HFFc6 (cell line): ENCODE measurements at places on chromosomes 3 and 15.

GRCh38 chr15:90743407-90743806 is 26.3 kb downstream of the BLM start:
- no peak for DNase-seq

GRCh38 chr15:74400915-74401757 is 32.6 kb downstream of the SEMA7A start:
- no peak for DNase-seq

- DNase-seq: no peak
These were observed 16.1 kb downstream of the SIDT1 start for GRCh38 chr3:113548501-113548900.

- DNase-seq: no peak
These were observed 35.1 kb upstream of the LMCD1 start for GRCh38 chr3:8466526-8466925.

GRCh38 chr3:50154476-50154839 is 666 bp upstream of the SEMA3F start:
- no peak for DNase-seq

DNA sequence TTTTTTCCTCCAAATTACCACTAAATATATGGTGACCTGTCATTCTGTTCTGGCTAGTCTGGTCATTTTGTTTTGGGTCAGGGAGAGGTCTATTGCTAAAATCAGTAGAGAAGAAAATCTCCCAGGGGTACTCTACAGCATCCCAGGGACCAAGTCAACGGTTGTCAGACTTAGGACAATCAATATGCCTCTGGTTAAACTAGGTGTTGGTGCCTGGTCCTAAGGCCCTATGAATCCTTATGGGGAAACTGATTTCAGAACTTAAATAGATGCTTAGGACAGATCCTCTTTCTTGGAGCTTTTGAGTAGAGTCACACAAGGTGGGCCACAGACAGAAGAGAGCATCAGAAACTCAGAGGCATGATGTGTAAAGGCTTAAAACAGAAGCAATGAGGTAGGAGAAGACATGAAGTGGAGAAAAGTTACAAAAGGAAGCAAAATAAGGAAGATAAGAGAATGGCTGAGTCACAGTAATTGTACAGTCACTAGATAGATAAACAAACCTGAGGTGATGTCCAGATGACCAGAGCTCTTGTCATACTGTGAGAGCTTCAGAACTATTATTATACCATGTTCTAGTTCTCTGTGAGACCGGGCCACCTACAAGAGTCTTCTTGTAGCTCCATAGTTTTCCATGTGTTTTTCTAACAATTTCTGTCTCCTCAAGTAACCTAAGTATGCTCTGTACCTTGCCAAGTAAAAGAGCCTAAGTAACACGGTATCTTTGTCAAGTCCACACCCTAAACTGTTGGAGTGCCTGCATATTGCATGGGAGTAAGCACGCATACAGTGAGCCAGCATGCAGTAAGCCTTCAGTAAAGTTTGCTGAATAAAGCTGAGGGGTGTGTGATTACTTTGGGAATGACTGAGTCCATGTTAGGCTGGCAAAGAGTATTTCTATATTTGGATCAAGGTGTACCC is 44.6 kb upstream of the LEKR1 start:
- peak; percentile 69 for DNase-seq

DNA sequence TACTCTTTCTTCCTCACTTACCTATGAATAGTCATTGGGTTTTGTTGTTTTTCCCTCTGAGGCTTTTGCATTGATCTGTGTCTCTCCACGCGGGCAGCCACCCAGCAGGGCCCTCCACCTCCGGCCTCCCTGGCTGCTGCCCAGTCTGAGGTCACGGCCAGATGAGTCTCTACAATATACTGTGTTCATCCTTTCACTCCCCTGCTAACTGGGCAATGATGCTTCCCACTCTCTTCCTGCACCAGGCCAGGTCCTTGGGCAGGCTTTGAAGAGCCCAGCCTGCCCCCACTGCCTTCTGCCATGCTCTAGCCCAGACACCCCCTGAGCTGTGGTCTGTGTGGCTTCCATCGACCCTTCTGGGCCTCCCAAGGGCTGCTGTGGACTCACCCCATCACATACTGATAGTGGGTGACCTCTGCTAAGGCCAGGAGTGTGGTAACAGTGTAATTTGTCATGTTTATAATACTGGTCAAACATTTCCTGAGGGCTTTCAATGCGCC is 18.0 kb downstream of the PDIA5 start:
- no peak for DNase-seq

- DNase-seq: no peak
These were observed 604.1 kb downstream of the EDEM1 start for GRCh38 chr3:5791558-5791957.

GRCh38 chr3:184320104-184320445 is 5.7 kb downstream of the EIF4G1 start:
- DNase-seq: peak; percentile 97

DNA sequence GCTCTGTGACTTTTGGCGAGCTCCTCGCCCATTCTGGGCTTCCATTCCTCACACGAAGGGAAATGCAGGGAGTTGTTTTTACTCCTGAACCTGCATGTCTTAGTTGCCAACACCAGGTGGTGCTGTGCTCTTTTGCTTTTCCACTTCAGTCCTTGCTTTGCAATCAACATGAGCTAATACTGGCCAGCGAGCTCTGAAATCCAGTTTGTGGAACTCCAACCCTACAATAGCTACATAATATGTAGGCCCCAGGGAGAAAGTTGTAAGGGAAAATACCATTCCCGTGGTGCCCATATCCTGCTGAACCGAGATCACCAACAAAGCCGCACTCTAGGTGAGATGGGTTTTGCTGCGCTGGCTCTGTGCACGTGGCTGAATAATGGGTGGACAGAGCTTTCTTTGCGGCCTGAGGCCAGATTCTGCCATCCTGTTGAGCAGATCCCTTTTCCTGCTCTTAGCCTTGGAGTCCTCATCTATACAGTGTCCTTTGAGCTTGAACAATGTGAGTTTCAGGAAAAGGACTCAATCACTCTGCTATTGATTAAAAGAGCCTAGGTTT is 25.0 kb downstream of the LSM3 start:
- DNase-seq: peak; percentile 76

GRCh38 chr15:70794596-70795310 is 31.4 kb upstream of the UACA start:
- DNase-seq: peak; percentile 28

DNA sequence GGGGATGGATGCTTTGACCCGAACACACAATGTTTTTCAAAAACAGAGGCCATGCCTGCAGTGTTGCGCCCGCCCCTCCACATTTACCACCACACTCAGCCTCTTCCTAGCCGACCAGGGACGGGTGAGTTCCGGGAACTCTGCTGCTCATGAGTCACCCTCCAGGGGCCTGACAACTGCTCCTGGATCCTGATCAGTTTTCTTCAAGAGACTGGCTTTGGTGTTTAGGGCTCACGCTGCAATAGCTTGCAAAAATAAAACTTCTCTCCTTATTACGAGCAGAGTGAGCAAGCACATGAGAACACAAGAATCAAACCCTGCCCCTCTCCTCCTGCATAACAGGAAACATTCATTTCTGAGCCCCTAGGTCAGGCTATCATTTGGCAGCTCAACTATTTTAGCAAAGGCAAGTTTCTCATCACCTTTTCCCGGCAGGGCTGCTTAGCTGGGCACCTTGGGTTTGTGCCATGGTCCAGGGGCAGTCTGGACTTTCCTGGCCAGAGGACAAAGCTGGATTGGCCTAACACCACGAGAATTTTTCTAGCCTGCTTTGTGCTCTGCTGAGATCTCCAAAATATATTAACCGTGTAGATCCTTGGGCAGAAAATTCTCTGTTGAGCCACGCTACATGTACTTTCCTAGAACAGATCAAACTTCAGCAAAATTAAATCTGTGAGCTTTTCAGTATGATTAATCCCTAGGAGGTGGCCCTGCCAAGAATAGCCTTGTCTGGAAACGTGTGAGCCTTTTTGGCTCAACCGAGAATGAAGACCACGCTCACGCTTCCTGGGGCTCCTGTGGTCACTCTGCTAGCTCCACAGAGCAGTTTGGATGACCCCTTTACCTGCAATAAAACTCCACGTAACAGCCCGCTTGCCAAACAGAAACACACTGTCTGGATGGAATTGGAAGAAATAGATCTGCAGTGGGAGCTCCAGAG is 52.7 kb upstream of the SPATA12 start:
- peak; percentile 75 for DNase-seq

DNA sequence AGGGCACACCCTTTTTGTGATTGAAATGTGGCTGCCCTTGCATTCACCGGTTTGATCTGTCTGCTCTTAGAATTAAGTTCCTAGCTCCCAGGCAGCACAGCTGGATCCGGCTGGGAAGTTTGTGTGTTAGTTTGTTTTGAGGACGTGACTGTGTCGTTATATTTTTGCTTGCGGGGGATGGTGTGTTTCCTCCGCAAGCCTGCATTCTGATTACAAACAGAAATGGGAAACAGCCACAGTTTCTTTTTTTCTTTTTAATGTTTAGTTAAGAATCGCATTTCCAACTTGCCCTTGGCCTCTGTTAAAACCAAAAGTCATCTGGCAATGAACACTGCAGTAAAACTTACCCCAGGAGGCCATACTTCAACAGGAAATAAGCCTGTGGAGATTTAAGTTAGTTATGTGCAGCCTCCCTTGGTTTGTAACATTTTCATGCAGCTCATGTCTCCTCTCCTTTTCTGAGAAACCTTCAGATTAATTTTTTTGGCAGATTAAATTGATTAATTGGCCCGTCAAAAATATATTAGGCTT is 888 bp downstream of the TMOD3 start:
- peak; percentile 17 for DNase-seq
